ENCODE measurements at places on chromosomes 3 and 15. TPM values are rescaled to one million over a fixed set of nuclear protein-coding genes. Genes with fewer than 3 reads are reported as not detected.

Gene PLA2G4B
- total RNA-seq = 2.1 TPM

Gene ZNF660
- not detected for total RNA-seq

Gene ZWILCH
- 40.0 TPM for total RNA-seq

Gene BFSP2
- total RNA-seq = not detected

Gene BSN
- total RNA-seq = 0.25 TPM

Gene ZMYND10
- 1.0 TPM for total RNA-seq

Gene GCHFR
- 6.1 TPM for total RNA-seq

Gene NR2F2
- 16.2 TPM for total RNA-seq

Gene OR5H6
- total RNA-seq = not detected

Gene GP9
- total RNA-seq = not detected

Gene SSUH2
- 1.2 TPM for total RNA-seq
